Muscle of leg (tissue), 16 donors: ENCODE measurements at places on chromosomes 16 and 17. TPM values are rescaled to one million over a fixed set of nuclear protein-coding genes. Genes with fewer than 3 reads are reported as not detected.

SCO1 gene
- total RNA-seq, result 26.8 TPM

IGSF6 gene
- 2.5 TPM for total RNA-seq

SPATA2L gene
- total RNA-seq, result 3.0 TPM

AURKB gene
- total RNA-seq, result 13.5 TPM

KIF2B gene
- not detected for total RNA-seq

SLC5A10 gene
- not detected for total RNA-seq

ATP1B2 gene
- total RNA-seq, result 2.7 TPM

KREMEN2 gene
- total RNA-seq, result 5.6 TPM

SLC22A31 gene
- total RNA-seq, result not detected

IRF8 gene
- 7.0 TPM for total RNA-seq

PRSS27 gene
- total RNA-seq, result 0.75 TPM

GFAP gene
- total RNA-seq, result 0.35 TPM

CBX8 gene
- total RNA-seq, result 4.8 TPM

CLUH gene
- 17.5 TPM for total RNA-seq

OR1F1 gene
- not detected for total RNA-seq

BBS2 gene
- total RNA-seq, result 58.3 TPM

KCNH6 gene
- not detected for total RNA-seq

HAGHL gene
- 1.7 TPM for total RNA-seq

CSH2 gene
- total RNA-seq, result 8.5 TPM

TP53I13 gene
- total RNA-seq, result 33.1 TPM

CNGB1 gene
- 0.04 TPM for total RNA-seq

KRTAP1-5 gene
- total RNA-seq, result not detected

ABCA8 gene
- 31.6 TPM for total RNA-seq

ITGA2B gene
- total RNA-seq, result 2.0 TPM

CLEC18B gene
- total RNA-seq, result 2.0 TPM

TLCD3B gene
- total RNA-seq, result 0.40 TPM

NPIPB13 gene
- total RNA-seq, result 2.8 TPM

TRPV3 gene
- total RNA-seq, result 1.2 TPM

TAX1BP3 gene
- 68.1 TPM for total RNA-seq

ZKSCAN2 gene
- total RNA-seq, result 5.4 TPM

VPS35 gene
- total RNA-seq, result 82.5 TPM

NPIPA2 gene
- 0.31 TPM for total RNA-seq

PLLP gene
- total RNA-seq, result 0.40 TPM

ADAM11 gene
- total RNA-seq, result 1.3 TPM

CD300LG gene
- total RNA-seq, result 2.3 TPM

HP gene
- 0.13 TPM for total RNA-seq

NOG gene
- 4.3 TPM for total RNA-seq

TSPOAP1 gene
- total RNA-seq, result 3.6 TPM

JPH3 gene
- total RNA-seq, result 0.18 TPM

MEIOB gene
- total RNA-seq, result not detected

CSF3 gene
- total RNA-seq, result 0.13 TPM

TSNAXIP1 gene
- total RNA-seq, result 0.89 TPM

PCGF2 gene
- total RNA-seq, result 15.2 TPM

PGAP3 gene
- 16.0 TPM for total RNA-seq
